ENCODE measurements at places on chromosomes 6 and 20. TPM values are rescaled to one million over a fixed set of nuclear protein-coding genes. Genes with fewer than 3 reads are reported as not detected.

Gene MAD2L1BP
- total RNA-seq, result 16.8 TPM

Gene ADGRF5
- total RNA-seq, result 7.0 TPM

Gene ADGRB3
- total RNA-seq, result 0.69 TPM

Gene RCAN2
- 22.3 TPM for total RNA-seq

Gene ALDH8A1
- 0.87 TPM for total RNA-seq

Gene SPTLC3
- 8.8 TPM for total RNA-seq

Gene GMPR
- 34.8 TPM for total RNA-seq

Gene CCN2
- total RNA-seq, result 88.0 TPM

Gene CST7
- 1.2 TPM for total RNA-seq

Gene MDFI
- total RNA-seq, result 7.4 TPM

Gene SLC17A3
- total RNA-seq, result not detected

DNA sequence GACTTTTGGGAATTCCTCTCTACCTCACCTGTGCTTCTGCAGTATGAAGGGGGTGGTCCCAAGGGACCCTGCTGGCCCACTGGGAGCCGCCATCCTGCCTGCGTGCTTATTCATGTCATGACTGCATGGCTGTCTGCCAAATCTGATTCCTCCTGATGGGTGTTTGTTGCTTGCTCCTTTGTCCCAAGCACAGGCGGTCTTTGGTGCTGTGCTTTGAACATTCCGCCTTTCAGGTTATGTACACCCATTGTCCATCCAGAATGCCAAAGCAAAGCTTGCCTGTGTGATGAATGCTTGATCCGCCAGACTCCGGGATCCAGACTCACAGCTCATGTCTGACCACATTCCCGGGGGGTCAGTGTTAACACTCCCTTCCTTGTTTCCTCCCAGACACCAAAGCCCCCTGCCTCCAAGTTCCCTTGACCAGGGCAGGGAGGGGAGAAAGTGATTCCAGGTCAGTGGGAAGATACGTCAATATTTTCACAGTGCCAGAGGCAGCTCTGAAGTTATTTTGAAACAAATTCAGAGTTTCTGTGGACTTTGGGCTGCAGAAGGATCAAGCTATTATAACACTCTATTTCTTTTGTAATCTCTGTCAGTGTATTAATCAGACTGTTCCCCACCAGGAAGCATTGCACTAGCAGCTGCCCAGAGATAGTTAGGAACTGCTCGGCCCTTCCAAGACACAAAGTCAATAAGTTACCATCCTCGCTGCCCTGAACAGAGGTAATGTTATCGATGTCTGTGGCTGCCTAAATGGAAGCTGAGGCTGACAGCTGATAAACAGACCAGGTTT lies 9.5 kb downstream of the DAAM2 start:
- H3K27me3 ChIP-seq, result no peaks in the 10 kb centered on the region
- H3K36me3 ChIP-seq, result no peaks in the 10 kb centered on the region
- no peak overlapping the region for H3K27ac ChIP-seq
- DNase-seq, result no peak
- H3K4me1 ChIP-seq, result peaks cover 10% of the 10 kb centered on the region

GRCh38 chr20:47620808-47621805 lies 119.4 kb downstream of the NCOA3 start:
- no peaks in the 10 kb centered on the region for H3K4me1 ChIP-seq
- H3K27me3 ChIP-seq, result no peaks in the 10 kb centered on the region

DNA sequence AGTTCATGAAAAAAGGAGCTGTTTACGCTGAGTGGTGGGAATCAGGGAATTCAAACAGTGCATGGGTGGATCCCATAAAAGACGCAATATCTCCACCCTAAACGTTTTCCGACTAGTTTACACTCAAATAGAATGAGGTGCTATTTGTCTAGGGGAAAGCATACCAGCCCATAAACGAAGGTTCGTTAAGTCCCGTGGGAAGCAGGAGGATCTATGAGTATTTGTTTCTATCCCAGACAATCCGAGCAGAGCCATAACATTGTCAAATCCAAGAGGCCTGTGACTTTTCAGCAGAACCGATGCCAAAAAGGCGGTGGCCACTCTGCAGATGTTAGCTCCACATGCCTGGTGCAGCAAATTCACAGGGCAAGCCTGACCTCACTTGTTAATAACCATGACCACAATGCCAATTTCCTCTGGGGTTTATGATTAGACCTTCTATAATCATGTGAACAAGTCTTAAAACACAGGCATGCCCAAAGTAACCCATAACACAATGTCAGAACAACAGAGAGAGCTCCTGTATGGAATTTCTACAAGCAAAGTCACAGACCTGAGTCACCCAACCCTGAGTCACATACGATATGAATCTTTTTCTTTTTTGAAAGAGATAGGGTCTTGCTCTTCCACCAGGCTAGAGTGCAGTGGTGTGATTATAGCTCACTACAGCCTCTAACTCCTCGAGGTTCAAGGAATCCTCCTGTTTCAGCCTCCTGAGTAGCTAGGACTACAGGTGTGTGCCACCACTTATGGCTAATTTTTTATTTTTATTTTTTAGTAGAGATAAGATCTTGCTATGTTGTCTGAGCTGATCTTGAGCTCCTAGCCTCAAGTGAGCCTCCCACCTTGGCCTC lies 123.3 kb downstream of the KIF13A start:
- DNase-seq, result no peak
- H3K27ac ChIP-seq, result no peak overlapping the region
- H3K36me3 ChIP-seq, result no peaks in the 10 kb centered on the region
- H3K27me3 ChIP-seq, result no peaks in the 10 kb centered on the region
- H3K4me1 ChIP-seq, result peaks cover 12% of the 10 kb centered on the region

GRCh38 chr6:111521497-111522270 lies 38.7 kb upstream of the REV3L start:
- no peaks in the 10 kb centered on the region for H3K36me3 ChIP-seq
- H3K4me1 ChIP-seq, result peaks cover 3% of the 10 kb centered on the region
- H3K27ac ChIP-seq, result no peak overlapping the region
- DNase-seq, result no peak

GRCh38 chr6:140809694-140810101 lies 1323.0 kb upstream of the GJE1 start:
- H3K27me3 ChIP-seq, result no peaks in the 10 kb centered on the region
- DNase-seq, result no peak
- no peak overlapping the region for H3K4me3 ChIP-seq
- H3K4me1 ChIP-seq, result no peaks in the 10 kb centered on the region

DNA sequence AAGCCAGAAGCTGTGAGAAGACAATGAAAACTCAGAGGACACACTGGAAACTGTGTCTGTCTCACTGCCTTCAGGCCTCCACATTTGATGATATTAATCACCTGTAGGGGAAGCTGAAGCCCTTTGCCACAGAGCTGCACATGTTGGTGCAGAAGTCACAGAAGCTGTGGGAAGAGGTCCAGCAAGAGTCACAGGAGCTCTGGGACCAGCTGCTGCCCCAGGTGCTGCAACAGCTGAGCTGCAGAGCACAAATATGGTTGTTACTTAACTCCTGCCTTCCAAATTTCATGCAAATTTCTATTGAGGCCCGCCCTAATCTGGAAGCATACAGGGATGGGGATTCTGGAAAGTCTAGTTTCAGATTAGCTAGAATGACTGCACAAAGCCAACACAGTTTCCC lies 169.3 kb downstream of the OGFRL1 start:
- H3K27me3 ChIP-seq, result no peaks in the 10 kb centered on the region
- H3K4me1 ChIP-seq, result no peaks in the 10 kb centered on the region
- DNase-seq, result no peak
- no peak overlapping the region for H3K27ac ChIP-seq
- H3K4me3 ChIP-seq, result no peak overlapping the region

DNA sequence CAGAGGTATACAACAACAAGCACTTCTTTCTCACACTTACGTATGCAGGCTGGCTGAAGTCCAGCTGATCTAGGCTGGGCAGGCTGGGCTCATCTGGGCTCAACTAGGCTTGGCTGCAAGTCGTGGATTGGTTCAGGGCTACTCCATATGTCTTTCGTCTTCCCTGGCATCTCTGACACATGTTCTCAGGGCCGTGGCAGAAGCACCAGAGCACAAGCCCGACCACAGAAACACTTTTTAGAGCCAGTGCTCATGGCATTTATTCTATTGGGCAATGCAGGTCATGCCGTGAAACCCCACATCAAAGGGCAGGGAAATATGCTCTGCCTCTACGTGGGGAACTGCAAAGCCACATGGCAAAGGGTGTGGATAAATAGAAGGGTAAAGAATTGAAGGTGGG lies 93.8 kb downstream of the RIN2 start:
- no peaks in the 10 kb centered on the region for H3K27me3 ChIP-seq
- no peaks in the 10 kb centered on the region for H3K36me3 ChIP-seq
- H3K4me1 ChIP-seq, result peaks cover 5% of the 10 kb centered on the region

DNA sequence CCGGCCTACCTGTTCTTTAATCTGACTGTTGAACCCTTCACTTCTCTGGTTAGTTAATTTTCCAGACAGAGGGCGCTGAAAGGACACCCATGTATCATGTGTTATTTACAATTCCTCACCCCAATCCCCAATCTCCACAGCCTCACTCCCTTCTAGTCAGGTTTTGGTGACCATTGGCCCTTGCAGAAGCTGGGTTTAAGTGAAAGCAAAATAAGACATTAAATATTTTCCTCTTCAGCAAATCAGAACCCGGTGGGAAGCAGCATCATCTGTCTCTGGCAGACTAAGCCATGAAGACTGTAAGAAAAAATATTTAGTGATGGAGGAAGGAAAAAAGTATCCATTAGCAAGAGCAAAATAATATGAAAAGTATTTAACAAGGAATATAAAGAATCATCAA lies 9.4 kb upstream of the HLA-DQA1 start:
- no peak overlapping the region for H3K27ac ChIP-seq
- H3K4me1 ChIP-seq, result no peaks in the 10 kb centered on the region
- no peaks in the 10 kb centered on the region for H3K36me3 ChIP-seq
- DNase-seq, result no peak
- H3K27me3 ChIP-seq, result no peaks in the 10 kb centered on the region
- H3K4me3 ChIP-seq, result no peak overlapping the region

DNA sequence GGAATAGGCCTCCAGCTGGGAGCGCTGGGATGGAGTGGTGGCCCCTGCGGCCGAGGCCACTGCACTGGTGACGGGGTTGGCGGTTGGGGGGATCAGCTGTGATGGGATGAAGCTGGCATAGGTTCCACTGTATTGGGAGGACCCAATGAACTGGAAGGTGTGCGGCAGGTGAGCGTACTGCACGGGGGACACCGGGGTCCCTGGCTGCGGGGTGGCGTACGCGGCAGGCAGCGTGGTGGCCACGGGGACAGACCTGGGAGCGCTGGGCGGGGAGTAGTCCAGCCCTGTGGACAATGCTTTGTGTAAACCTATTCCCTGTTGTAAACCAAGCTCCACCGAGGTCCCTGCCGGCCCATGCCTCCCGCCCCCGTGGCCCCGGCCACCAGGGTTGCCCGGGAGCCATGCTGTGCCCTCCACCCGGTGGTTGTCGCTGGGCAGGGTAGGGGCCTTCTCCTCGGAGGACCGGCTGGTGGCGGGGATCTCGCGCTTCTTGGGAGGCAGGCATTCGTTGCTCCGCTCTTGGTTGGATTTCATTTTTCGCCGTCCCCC lies 89.5 kb downstream of the GMPR start:
- H3K27ac ChIP-seq, result no peak overlapping the region
- H3K27me3 ChIP-seq, result no peaks in the 10 kb centered on the region
- H3K4me1 ChIP-seq, result no peaks in the 10 kb centered on the region
- no peak overlapping the region for H3K4me3 ChIP-seq
- no peak for DNase-seq

DNA sequence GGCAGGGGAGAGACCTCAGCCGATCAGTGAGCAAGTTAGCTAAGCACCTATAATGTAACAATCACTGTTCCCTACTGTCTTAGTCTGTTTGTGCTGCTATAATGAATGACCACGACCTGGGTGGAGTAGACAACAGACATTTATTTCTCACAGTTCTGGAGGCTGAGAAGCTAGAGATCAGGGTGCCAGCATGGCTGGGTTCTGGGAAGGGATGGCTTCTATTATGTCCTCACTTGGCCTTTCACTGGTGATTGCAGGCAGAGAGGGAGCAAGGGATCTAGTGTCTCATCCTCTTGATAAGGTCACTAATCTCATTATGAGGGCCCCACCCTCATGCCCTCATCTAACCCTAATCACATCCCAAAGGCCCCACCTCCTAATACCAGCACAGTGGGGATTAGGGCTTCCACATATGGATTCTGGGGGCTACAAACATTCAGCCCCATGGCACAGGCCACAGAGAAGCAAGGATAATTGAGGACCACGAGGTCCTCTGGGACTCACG lies 162.5 kb downstream of the CD83 start:
- H3K27ac ChIP-seq, result no peak overlapping the region
- H3K4me1 ChIP-seq, result peaks cover 9% of the 10 kb centered on the region
- no peak overlapping the region for H3K4me3 ChIP-seq
- no peaks in the 10 kb centered on the region for H3K27me3 ChIP-seq

GRCh38 chr20:44314870-44315269 lies 3.9 kb upstream of the FITM2 start:
- H3K27ac ChIP-seq, result no peak overlapping the region
- H3K36me3 ChIP-seq, result no peaks in the 10 kb centered on the region
- no peaks in the 10 kb centered on the region for H3K27me3 ChIP-seq

DNA sequence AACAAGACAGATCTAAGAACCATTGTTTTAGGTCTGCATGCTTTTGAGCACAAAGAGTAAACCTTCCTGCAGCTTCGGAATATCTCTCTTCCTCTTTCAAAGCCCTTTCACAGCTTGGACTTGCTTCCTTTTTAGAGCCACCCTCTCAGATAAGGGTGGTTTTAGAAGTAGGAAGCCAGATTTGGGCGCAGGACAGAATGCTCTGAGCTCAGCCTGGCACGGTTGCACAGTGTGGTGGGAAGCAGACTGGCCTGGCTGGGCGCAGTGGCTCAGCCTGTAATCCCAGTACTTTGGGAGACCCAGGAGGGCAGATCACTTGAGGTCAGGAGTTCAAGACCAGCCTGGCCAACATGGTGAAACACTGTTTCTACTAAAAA lies 35.6 kb upstream of the PNRC1 start:
- no peak overlapping the region for H3K27ac ChIP-seq
- H3K4me3 ChIP-seq, result no peak overlapping the region
- H3K27me3 ChIP-seq, result no peaks in the 10 kb centered on the region
- H3K36me3 ChIP-seq, result no peaks in the 10 kb centered on the region
- DNase-seq, result no peak

GRCh38 chr6:67362976-67363375 lies 1272.1 kb upstream of the ADGRB3 start:
- H3K27ac ChIP-seq, result no peak overlapping the region
- H3K4me3 ChIP-seq, result no peak overlapping the region
- H3K27me3 ChIP-seq, result no peaks in the 10 kb centered on the region
- no peak for DNase-seq
- H3K36me3 ChIP-seq, result no peaks in the 10 kb centered on the region

DNA sequence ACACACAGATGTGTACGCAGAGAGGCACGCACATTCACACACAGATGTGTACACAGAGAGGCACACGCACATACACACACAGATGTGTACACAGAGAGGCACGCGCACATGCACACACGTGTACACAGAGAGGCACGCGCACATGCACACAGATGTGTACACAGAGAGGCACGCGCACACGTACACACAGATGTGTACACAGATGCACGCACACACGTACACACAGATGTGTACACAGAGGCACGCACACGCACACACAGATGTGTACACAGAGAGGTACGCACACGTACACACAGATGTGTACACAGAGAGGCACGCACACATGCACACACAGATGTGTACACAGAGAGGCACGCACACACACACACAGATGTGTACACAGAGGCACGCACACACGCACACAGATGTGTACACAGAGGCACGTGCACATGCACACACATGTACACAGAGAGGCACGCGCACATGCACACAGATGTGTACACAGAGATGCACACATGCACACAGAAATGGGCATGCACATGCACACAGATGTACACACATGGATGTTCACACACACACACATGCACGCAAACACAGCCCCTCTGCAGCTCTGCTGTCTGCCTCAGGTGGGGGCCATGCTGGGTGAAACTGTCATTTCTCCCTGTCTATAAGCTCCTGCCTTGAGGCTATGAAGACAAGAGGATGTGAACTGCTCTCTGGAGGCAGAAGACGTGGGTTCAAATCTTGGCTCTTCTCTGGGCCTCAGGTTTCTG lies 14.3 kb upstream of the MYT1 start:
- H3K4me1 ChIP-seq, result no peaks in the 10 kb centered on the region
- H3K27me3 ChIP-seq, result no peaks in the 10 kb centered on the region
- H3K4me3 ChIP-seq, result no peak overlapping the region
- H3K36me3 ChIP-seq, result no peaks in the 10 kb centered on the region
